Activated effector memory CD4-positive, alpha-beta T cell treated with anti-CD3 and anti-CD28 coated beads, Interleukin-2, amount 50 U/mL, for 16 hours (primary cell): ENCODE measurements at places on chromosomes 16 and 17.

GRCh38 chr16:48393485-48394354 is 8.5 kb upstream of the SIAH1 start:
- DNase-seq: no peak

- DNase-seq: no peak
Measured at GRCh38 chr16:4574919-4575705, 19.0 kb downstream of the C16orf96 start.

GRCh38 chr17:28549236-28550132 is 2.9 kb downstream of the UNC119 start:
- peak; percentile 84 for DNase-seq

- no peak for DNase-seq
Measured at GRCh38 chr16:6047325-6047724, 949.7 kb upstream of the EEF2KMT start.

- no peak for DNase-seq
Measured at GRCh38 chr16:67841198-67841815, 813 bp upstream of the THAP11 start.

DNA sequence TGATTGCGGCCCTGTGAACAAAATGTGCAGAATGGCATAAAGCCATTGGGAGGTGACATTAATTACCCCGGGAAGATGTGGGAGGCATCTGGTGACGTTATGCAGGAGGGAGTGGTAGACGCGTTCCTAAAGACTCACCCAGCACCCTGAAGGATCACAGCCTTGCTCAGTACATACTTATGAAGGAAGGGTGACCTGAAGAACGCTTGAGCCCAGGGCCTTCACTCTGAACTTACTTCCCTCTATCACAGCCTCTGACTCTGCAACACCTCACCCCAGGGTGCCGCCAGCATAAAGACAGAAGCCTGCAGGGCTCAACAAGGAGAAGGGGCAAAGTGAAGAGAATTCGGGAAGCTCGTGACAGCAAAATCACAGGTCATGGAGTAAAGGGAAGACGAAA is 9.4 kb downstream of the MFSD6L start:
- no peak for DNase-seq

DNA sequence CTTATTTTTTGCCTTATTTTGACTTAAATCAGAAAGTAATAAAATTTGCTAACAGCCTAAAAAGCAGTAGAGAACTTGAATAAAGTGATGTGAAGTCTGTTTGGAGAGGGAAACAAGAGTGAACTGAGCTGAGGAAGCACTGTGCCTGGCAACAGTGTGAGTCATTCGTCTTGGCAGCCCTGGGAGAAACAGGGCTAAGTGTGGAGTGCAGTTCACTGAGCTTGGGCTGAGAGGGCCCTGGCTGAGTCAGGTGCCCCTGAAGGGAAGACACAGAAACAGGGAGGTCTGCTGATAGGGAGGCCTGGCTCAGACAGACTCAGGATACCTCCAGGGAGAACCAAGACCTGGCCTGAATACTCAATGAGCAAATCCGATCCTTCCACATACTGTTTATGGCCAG is 132.1 kb downstream of the HS3ST4 start:
- DNase-seq: no peak

- peak; percentile 54 for DNase-seq
Measured at GRCh38 chr16:81455006-81455405, 10.4 kb downstream of the CMIP start.

GRCh38 chr16:2897110-2897509 is 14.1 kb downstream of the FLYWCH2 start:
- DNase-seq: no peak

DNA sequence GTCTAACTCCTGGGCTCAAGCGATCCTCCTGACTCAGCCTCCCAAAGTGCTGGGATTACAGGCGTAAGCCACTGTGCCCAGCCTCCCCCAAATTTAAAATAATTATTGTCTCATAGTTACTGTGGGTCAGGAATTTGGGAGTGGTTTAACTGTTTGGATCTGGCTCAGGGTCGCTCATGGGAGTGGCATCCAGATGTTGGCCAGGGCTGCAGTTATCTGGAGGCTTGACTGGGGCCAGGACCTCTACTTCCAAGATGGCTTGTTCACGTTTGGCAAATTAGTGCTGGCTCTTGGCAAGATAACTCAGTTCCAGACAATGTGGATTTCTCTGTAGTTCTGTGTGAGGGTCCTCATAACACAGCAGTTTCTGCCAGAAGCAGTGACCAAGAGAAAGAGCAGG is 8.0 kb downstream of the TEN1 start:
- DNase-seq: peak; percentile 25

- no peak for DNase-seq
Measured at GRCh38 chr17:77933777-77934398, 24.6 kb upstream of the TNRC6C start.

DNA sequence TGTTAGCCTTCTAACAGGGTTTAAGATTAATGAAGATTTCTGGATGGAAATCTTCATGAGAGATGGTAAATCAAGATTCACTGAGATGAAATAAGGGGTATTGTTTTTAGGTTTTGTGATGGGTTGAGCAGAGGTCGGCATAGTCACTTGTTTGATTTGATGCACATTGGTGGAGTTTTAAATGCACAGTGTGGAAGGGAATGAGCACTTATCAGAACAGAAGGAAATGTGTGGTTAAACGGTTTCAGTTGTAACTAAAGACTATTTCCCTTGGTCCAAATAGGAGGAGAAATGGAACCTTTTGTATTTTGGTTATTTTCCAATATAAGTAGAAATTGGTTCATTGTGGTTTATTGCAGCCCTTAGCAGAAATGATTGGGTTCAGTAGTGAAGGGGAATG is 34.1 kb downstream of the CBFB start:
- DNase-seq: no peak

GRCh38 chr17:31428111-31428510 is 36.6 kb downstream of the RAB11FIP4 start:
- DNase-seq: peak; percentile 25

DNA sequence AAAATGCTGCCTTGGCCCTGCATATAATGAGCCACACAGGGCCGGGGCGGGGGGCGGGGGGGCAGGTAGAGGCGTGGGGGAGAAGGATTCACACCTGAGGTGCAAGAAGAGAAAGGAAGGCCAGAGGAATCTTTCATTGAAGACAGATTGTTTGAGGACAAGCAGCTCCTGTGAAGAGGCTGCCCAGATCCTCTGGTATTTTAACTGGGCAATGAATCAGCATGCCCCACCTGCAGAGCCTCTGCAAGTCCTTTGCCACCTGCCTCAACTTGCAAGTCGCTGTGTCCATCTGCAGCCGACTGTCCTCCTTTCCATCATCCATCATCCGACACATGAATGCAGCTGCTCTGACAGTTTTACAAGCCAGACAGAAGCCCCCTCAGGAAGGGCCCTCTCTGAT is 1.2 kb upstream of the SOST start:
- DNase-seq: no peak

DNA sequence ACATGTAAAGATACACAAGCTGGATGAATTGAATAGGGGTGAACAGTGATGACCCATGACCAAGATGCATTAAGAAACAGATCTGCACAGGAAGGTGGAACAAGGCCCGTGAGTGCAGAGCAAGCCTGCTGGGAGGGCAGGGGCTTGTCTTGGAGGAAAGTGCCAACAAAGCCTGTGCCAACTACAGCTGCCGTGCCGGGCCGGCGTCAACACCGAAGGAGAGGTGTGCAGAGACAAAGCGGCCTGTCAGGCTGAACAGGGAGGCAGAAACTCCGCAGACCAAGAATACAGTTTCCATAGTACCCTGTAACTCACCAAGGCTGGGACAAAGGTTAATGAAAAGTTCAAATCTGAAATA is 46.7 kb downstream of the ANKRD11 start:
- no peak for DNase-seq

GRCh38 chr17:67974598-67975066 is 21.6 kb downstream of the C17orf58 start:
- no peak for DNase-seq

DNA sequence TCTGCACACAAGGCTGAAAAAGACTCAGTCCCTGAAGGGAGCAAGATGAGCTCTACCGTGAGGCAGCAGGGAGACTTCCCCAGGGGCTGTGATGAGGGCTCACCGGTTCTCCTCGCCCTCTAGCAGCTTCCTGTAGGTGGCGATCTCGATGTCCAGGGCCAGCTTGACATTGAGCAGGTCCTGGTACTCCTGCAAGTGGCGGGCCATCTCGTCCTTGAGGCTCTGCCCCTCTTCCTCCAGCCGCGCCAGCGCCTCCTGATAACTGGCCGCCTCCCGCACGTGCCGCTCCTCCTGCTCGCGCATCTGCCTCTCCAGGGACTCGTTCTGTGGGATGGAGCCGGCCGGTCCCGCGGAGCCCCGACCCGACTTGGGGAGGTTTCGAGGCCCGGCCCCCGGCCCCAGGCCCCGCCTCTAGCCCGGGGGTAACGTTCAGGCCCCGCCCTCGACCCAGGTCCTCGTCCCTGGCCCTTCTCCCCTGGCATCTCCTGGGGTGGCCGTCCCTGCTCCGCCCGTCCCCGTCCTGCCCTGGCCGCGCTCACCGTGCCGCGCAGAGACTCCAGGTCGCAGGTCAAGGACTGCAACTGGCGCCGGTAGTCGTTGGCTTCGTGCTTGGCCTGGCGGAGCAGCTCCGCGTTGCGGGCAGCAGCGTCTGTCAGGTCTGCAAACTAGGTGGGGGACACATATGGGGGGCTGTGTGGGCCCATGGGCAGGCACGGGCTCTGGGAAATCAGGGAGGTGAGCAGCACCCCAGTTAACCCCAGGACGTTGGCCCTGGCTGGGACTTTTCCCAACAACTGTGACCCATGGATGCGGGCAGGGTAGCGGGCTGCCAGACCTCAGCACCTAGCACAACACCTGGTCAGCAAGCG is 3.9 kb downstream of the GFAP start:
- DNase-seq: peak; percentile 82

- no peak for DNase-seq
Measured at GRCh38 chr17:35171834-35172233, 22.4 kb downstream of the SLC35G3 start.

DNA sequence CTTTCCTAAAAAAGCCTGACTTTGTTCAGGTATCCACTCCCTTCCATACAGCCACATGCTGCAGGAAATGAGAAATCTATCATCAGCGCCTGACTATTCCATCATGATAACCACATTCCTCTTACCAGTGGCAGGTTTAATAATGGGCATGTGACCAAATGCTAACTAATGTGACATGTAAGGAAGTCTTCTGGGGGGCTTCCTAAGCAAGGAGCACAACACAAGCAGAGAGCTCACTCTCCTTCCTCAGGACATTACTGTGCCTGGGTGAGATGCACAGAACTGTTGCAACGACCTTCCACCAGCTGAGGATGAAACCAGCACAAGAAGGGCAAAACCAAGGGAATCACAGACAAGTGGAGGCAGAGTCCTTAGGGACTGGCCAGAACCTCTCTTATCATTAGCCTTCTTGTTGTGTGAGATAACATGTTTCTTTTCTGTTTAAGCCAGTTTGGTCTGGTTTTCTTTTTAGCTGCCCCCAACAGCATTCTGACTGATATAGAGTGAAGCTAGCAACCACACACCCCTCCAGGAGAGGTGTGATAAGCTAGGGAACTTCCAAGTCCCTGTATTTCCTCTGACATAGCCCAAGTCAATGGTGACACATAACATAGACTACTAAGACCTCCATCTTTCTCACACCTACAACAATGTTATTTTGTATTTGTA is 16.9 kb downstream of the MYO1D start:
- DNase-seq: no peak

DNA sequence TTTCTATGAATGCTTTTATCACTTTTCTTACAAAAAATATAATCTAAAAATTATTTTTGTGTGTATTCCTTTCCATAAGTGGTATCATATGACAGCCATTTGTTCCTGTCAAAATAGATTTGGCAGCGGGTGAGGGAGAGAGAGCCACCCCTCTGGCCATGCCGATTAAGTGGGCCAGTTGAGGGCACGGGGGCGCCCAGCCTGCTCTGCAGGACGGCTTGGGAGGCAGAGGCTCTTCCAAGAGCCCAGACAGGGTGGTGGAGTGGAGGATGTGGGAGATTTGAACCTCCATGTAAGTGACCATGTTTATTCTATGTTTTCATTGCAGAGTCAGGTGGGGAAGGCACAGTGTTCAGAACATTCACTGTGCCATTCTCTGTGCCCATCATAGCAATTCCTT is 88.8 kb downstream of the IRX3 start:
- no peak for DNase-seq

DNA sequence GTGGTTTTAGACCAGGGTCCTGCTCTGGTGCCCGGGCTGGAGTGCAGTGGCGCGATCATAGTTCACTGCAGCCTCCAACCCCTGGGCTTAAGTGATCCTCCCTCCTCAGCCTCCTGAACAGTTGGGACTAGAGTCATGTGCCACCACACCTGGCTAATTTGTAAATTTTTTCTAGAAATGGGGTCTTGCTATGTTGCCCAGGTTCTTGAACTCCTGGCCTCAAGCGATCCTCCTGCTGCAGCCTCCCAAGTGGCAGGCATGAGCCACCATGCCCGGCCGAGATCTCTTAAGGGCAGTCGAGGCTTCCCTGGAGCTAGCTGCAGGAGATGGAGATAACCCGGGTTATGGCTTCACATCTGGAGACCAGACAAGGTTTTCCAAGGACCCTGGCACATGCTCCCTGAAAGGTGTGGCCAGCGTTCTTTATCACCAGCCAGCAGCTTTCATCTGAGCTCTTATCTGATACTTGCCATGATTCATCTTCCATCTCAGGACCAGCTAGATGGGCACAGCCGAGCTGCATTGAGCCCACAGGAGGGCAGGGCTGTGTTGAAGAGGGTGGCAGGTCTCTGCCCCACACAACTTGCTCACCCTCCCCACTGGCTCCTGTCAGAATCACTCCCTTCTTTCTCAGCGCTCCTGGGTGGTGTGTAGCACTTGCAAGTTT is 28.6 kb downstream of the SCNN1B start:
- DNase-seq: no peak

DNA sequence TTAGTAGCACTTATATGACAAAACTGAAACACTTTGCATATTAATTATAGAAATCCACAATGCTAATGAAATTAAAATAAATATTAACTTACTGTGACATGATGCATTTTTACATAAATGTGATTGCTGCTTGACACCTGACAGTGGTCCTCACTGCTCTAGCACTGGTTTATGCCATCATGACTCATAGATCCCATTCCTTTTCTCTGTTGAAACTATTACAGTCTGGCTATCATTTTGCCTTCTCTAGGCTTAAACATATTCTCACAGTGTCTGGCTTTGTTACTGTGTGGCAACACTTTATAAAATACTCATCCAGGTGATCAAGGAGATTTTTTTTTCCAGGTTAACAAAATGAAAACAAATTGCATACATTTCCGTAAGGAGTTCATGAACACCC is 108.0 kb downstream of the MRTFB start:
- DNase-seq: no peak

DNA sequence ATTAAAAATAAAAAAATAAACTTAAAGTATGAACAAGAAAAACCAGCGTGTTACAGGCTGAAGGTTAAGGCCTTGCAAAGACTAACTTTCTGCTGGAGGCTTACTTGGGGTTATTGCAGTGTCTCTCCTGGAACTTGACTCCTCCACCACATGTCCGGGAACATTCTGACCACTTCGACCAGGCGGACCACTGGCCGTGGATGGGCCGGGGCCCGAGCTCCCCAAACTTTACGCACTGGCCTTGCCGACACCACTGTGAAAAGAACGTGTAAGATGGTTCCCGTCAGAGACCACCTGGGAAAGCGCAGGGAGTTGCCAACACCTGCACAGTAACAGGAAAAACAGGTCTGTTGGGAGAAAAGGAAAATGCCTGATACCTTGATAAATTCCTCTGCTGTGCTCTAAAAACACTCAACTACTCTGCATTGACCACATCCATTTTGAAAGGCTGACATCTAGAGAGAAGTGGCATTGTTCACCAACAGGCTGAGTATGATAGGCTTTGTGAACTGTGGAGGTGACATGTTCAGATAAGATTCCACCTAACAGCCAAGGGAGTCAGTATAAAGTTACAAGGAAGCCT is 99.1 kb downstream of the ADAMTS18 start:
- DNase-seq: no peak

- no peak for DNase-seq
Measured at GRCh38 chr17:79350533-79350932, 260.3 kb downstream of the RBFOX3 start.
